GM10248 (cell line): ENCODE measurements at places on chromosomes 13 and 19.
A peak's percentile ranks its signal among the peaks of the same experiment; 100 is the strongest.

GRCh38 chr13:105412171-105412570 lies 1123.3 kb downstream of the EFNB2 start:
- DNase-seq = no peak

DNA sequence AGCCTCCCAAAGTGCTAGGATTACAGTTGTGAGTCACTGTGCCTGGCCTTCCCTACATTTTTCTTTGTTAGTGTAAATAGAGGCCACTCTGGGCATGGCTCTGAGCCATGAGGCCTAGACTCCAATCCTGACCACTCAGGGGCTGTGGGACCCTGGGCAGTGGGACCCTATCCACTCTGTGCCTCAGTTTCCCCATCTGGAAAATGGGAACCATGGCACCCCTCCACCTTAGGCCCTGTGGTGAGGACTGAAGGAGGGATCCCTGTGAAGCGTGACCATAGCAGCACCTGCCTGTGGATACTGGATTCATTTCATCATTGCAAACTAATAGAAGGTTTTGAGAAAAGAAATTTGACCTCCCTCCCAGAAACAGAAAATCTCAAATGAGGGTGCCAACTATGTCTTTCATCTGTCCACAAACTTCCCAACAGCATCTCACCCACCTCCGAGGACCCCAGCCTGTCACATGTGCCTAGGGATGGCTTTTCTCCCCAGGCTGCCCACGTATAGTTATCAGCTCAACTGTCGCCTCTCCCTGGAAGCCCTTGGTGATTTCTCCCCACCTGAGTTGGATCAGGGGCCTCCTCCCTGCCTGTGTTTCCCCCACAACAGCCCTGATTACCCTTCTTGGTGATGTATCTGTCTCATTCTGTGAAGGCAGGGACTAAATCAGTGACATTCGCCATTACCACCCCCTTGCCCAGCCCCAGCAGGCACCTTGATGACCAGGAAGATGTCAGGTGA lies 5.6 kb downstream of the ANGPTL8 start:
- no peak for DNase-seq

- DNase-seq = peak; percentile 62
These were observed 36.0 kb downstream of the MBNL2 start for GRCh38 chr13:97257800-97258799.

GRCh38 chr13:85417807-85418206 lies 381.4 kb downstream of the SLITRK6 start:
- no peak for DNase-seq

GRCh38 chr19:577439-578392 lies 5.3 kb downstream of the BSG start:
- DNase-seq = no peak

GRCh38 chr19:38191747-38192146 lies 32.3 kb downstream of the DPF1 start:
- no peak for DNase-seq

GRCh38 chr19:38975214-38975860 lies at the start of gene FBXO17:
TSS of gene FBXO17 (minus strand) at chr19:38975742. CDS start at chr19:38950319, 25,423 bp downstream.
- DNase-seq = peak; percentile 49

DNA sequence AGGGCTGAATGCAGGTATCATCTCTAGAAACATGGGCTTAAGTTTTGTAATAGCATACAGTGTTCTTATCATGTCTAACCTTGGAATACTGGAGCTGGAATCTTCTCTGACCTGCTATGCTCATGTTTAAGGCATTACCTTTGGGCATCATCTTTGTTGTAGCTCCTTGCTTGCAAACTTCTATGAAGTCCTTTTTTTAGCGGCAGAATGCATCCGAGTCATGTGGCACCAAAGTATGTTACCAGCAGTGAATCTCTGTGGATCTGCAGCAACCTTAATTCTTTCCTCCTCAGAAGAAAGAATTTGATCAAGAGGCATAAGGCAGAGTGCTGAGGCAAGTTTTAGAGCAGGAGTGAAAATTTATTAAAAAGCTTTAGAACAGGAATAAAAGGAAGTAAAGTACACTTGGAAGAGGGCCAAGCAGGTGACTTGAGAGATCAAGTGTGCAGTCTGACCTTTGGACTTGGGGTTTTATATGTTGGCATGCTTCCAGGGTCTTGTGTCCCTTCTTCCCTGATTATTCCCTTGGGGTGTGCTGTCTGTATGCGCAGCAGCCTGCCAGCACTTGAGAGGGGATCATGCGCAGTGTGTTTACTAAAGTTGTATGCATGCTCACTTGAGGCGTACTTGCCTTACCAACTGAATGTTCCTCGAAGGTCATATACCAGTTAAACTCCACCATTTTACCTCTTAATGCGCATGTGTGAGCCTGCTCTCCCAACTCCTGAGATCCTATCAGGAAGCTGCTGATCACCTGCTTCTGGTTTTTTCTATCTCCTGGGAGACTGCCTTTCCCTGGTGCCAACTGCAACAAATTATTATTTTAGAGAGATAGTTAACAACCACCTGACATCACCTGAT lies 115.5 kb downstream of the LACC1 start:
- no peak for DNase-seq

DNA sequence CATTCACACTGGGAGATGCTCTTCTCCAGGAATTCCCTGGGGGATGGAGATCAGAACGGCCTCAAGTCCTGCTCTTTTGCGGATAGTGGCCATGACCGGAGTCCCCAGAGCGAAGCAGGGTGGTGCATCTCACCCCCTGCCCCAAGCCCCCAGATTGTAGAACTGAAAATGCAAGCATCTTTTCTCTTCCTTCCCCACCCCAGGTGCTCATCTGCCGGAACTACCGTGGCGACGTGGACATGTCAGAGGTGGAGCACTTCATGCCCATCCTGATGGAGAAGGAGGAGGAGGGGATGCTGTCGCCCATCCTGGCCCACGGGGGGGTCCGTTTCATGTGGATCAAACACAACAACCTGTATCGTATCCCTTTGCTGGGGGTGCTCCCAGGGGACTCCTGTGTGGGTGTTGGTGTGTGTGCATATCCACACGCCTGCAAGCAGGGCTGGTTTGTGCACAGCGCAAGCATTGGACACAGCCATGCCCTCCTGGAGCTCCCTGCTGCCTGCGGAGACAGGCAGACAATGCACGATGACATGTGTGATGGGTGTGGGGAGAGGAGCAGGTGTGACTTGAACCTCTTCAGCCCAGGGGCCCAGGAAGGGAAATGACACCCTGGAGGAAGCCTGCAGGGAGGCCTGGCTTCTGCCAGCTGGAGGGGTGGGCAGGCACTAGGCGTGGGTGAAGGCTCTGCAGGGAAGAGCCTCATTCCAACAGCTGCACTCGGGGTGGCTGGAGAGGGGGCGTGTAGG lies 5.7 kb downstream of the AP1M1 start:
- no peak for DNase-seq

DNA sequence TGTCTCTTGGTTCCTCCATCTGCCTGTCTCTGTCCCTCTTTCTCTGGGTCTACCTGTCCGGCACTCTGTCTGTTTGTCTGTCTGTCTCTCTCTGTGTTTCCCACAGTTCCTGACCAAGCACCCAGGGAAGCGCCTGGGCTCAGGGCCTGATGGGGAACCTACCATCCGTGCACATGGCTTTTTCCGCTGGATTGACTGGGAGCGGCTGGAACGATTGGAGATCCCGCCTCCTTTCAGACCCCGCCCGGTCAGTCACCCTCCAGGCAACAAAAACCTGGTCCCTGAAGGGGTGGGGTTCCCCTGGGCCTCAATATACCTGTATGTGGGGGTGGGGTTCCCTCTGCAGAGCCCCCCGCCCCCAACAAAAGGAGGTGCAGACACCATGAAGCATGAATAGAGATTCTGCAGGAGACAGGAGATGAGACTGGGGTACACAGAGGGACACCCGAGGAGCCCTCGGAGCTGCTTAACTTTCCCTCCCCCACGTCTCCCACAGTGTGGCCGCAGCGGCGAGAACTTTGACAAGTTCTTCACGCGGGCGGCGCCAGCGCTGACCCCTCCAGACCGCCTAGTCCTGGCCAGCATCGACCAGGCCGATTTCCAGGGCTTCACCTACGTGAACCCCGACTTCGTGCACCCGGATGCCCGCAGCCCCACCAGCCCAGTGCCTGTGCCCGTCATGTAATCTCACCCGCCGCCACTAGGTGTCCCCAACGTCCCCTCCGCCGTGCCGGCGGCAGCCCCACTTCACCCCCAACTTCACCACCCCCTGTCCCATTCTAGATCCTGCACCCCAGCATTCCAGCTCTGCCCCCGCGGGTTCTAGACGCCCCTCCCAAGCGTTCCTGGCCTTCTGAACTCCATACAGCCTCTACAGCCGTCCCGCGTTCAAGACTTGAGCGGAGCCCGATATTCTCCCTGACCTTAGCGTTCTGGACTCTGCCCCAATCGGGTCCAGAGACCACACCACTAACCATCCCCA lies 2.6 kb upstream of the CACNG7 start:
- DNase-seq = peak; percentile 80

DNA sequence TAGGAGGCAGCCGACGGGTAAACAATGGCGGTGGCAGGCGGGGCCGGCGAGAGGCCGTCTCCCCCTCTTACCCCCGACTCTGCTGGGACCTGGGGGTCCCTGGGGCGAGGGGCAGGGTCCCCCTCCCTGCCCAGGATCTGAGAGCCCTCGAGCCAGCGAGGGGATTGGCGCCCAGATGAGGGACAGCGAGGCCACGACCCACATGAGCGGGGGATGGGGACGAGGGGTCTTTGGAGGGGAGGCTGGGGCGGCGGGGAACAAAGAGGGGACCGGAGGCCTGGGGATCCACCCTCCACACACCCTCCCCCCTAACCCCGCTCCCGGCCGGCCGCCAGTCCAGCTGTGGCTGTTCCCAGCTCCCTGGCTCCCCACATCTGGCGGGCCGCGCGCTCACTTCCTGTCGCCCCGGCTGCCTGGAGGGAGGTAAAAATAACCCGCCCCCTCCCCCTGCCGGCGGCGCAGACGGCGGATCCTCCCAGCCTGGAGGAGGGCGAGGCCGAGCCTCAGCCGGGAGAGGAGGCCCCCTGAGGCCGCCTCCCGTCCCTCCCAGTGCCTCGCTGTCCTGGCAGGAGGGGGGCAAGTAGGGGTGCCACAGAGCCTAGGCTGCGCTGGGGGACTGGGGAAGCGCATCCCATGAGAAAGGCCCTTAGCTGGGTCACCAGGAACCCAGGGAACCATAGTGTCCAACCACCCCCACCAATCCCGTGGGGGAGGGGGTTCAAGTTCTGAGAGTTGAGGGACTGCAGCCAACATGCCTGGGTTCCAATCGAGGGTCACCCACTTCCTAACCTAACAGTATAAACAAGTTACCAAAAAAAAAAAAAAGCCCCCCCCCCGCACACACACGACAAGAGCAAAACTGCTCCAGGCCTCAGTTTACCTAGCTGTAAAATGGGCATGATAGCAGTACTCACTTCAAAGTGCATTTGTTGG lies 29.3 kb upstream of the NANOS3 start:
- DNase-seq = peak; percentile 79
